GM12865 (cell line): ENCODE measurements at places on chromosomes 1 and 21.

DNA sequence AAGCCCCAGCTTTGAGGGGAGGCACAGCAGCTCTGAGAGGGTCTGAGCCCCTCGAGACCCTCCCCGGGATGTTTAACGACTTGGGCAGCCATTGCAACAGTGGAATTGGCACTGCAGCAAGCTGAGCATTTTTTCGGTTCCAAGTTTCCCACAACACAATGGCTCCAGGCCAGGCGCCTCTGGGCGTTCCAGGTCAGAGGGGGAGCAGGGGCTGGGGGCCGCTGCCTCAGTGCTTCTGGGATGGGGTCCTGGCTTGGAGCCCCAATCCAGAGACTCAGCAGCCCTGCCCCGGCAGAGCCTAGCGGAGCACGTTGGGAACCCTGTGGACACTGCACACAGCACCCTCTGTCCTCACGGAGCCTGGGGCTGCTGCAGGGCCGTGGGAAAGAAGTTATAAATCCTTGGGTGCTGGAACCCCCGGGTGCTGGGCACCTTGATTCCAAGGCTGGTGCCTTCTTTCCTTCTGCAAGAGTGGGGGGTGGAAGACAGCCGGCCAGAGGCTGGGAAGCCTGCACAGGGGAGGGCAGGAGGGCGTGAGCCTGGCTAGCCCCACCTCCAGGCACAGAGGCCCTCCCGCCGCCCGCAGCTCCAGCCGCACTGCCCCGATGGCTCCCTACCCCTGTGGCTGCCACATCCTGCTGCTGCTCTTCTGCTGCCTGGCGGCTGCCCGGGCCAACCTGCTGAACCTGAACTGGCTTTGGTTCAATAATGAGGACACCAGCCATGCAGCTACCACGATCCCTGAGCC lies 50.1 kb downstream of the COL18A1 start:
- DNase-seq = no peak

DNA sequence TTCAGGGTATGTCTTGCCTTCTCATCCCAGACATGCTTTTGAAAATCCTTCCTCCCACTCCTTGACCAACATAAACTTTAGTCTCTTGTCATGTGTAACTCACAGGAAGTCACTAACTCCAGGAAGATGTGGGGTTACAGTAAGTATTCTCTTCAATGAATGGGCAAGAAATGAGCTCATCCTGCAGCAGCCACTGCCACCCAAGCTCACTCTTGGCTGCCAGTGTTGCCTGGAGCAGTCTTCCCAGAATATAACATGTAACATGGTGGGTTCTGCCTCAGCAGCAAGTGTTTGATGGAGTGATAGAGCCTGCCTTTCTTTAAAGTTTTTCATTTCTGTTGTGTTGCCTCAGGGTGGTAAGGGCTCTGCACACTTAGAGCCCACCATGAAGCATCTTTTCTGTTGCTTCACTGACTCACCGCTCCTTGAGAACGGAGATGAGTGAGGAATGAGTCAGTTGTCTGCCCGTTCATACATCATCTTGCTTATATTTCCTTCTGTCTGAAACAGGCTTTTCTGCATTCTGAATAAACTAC lies 187.0 kb downstream of the TPR start:
- DNase-seq = no peak

DNA sequence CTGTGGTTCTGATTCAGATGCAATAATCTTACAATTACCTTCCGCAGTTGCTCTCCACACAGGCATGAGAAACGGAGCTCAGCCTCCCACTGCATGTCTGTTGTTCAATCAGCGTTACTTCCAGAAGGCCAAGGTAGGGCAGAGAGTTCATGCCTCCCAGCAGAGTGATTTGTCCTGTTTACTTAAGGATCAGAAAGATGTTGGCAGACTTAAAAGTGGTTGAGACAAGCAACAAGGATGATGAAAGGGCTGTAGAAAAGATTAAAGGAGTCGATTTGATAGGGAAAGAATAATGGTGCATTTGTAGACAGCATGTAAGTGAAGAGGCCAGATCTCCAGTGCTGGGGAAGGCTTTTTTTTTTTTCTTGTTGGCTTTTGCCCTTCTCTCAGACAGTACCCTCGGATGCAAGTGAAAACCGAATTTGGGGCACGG lies 26.6 kb downstream of the ARMH1 start:
- no peak for DNase-seq

DNA sequence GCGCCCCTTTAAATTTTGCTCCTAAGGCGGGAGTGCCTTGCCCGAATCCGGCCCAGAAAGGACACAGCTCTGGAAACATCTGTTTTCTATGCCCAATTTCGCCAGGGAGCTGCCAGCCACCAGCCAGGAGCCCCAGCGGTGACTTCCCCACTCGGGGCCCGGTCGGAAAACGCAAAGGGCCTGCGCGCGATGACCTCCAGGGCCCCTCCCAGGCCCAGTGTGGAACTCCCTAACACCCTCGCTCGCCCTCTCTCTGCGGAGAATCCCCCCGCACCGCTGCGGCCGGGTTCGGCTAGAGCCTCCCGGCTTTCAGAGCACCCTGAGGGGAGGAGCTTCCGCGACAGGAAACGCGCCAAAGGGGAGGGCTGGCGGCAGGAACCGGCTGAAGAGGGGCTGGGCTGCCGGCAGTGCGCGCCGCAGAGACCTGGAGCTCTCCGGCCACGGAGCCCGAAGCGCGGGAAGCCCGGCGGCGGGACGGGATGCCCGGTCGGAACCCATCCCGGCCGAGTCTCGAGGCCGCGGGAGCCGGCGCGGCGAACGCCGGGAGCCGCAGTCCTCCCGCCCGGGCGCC lies 505 bp downstream of the CLSPN start:
- DNase-seq = peak; percentile 95

- peak; percentile 78 for DNase-seq
Measured at GRCh38 chr1:30757352-30758120, at the start of gene LAPTM5. LAPTM5 (minus strand) TSS chr1:30757774; CDS start chr1:30757745, 29 bp downstream.

DNA sequence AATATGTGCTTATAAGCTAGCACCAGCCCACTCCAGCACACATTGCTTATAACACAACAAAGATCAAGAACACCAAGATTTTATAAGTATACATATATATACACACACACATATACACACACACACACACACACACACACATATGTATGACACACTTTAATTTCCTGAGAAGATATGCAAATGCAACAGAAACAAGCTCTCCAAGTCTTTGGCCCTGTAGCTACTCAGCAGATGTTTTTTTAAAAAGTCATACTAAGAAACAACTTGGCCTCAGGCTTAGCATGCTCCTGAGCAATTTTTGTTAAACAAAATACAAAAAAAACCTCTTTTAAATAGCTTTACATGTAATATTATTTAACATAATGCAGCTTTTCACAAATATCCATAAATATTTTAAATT lies 11.1 kb downstream of the TNFSF18 start:
- no peak for DNase-seq

DNA sequence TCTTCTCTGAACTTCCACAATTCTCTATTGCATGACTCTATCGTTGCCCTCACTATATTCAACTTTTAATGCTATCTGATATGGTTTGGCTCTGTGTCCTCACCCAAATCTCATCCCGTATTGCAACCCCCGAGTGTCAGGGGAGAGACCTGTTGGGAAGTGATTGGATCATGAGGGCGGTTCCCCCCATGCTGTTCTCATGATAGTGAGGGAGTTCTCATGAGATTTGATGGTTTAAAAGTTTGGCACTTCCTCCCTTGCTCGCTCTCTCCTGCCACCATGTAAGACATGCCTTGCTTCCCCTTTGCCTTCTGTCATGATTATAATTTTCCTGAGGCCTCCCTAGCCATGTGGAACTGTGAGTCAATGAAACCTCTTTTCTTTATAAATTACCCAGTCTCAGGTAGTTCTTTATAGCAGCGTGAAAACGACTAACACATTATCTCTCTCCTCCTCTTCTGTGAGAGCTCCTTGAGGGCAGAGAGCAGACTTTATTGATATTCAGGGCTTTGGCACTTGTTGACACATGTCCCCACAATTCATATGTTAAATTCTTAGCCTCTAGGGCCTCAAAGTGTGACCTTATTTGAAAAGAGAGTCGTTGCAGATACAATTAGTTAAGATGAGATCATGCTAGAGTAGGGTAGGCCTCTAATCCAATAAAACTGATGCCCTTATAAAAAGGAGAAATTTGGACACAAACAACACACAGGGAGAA lies 52.1 kb downstream of the ADCY10 start:
- DNase-seq = no peak

DNA sequence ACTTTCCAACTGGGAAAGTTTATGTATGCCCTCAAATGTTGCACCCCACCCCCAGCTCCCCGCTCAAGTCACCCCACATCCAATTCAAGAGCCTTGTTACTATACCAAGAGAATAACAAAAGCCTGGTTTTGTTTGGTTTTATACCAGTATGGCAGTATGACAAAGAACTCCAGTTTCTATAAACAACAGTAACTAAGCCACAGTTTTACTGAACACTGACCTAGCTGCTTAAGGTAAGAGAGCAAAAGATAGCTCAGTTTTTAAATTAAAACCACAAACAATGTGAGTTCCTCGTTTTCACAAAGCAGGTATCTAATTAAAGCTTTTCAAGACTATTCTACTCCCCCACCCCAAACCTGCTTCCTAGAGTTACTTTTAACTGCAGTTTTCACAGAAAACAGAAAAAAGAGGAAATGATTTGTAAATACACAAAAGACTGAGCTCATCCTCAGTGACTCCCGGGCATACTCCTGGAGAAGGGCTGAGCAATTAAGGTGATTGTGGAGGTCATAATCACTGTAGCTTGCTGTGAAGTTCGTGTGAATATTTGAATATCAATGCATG lies 59.3 kb upstream of the LHX8 start:
- DNase-seq = no peak

DNA sequence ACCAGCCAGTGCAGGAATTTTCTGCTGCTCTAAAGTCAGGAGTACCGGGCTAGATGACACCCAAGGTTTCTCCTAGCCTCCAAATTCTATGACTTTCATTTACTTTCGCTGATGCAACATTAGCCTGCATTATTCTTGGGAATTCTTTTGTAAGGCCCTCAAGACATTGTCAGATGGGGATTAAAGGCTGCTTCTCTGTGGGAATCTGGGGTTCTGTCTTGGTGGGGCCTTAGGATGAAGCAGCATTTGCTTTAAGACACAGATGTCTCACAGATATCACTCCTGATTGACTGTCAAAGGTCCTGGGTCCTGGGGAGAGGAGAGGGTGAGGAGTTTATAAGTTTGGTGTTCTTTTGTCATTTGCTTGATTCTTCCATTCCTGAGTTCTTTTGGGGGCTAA lies 11.6 kb downstream of the PKP1 start:
- no peak for DNase-seq

- DNase-seq = no peak
Measured at GRCh38 chr1:201769966-201770365, 59.0 kb upstream of the IPO9 start.

- DNase-seq = no peak
Measured at GRCh38 chr1:19450811-19451515, 34.4 kb downstream of the CAPZB start.

DNA sequence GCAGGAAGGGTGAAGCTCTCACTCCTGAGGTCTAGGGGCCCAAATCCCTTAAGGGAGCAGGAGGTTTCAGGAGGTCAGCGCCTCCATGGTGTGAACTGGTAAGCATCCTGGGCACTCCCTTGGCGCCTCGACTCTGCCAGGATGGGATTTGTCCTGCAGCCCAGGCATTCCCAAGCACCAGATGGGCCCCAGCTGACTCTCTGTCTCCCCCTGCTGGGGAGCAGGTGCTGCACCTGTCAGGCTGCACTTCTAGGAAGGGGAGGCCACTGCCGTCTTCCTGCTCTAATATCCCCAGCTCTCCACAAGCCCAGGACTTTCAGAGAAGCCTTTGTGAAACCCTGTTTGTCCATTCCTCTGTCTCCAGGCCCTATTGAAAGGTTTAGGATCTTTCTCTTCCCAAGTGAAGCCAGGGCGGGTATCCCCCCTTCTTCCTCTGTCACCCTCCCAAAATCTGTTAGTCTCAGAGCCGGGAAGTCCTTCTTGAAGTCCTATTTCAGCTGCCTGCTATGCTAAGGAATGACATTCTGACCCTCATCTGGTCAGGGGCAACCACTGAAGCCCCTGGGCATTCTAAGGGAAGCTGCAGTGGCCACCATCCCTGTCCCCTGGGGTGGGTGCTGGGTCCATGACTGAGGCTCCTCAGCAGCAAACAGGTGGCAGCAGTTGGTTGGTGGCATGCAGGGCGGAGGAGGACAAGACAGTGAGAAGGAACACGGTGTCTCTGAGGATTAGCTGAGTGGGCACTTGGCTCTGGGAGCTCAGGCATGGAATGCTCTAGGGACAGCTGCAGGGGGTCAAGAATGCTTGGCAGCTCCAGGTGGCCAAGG lies 3.2 kb downstream of the MYBPH start:
- peak; percentile 60 for DNase-seq

- DNase-seq = no peak
Measured at GRCh38 chr1:42081475-42081874, 71.7 kb upstream of the GUCA2B start.

- DNase-seq = no peak
Measured at GRCh38 chr1:208778417-208778816, 534.2 kb upstream of the PLXNA2 start.

- DNase-seq = no peak
Measured at GRCh38 chr1:30957560-30958222, 49.1 kb upstream of the SDC3 start.

GRCh38 chr21:25658427-25659035 lies 19.5 kb downstream of the JAM2 start:
- DNase-seq = no peak

- no peak for DNase-seq
Measured at GRCh38 chr1:107559881-107560280, 405.1 kb downstream of the VAV3 start.

DNA sequence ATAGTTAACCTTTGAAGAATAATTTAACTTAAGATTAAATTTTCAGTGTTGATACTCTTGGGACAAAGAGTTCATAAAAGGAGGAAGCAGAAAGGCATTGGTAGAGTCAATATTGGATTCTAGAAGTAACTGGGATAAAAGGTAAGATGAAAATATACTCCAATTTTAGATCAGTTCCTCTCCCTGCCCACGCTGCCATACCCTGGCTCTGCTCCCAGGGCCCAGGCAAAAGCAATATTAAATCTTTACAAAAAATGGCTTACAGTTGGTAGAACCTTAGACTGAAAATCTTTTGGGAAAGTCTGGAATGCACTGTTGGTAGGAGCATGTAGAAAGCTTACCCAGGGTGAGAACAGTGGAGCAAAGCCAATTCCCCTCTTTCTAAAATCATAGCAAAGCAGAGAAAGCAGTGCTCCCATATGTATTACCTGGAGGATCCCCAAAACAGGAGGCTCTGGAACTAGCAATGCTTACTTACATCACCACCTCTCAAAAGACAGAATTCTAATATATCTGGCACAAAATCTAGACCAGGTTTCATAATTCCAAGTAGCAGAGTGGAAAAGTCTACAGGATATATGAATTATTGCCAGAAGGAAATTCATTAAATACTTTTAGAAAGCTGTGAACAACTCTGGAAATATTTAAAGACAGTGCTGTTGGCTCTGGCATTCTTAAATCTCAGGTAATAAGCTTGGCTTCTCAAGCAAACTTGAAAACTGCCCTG lies 24.5 kb downstream of the KIAA0319L start:
- DNase-seq = no peak

- no peak for DNase-seq
Measured at GRCh38 chr21:22250355-22250754, 1252.1 kb downstream of the NCAM2 start.
